ENCODE measurements at places on chromosomes 4 and X.

GRCh38 chr4:47309165-47309564, 154.3 kb downstream of the COMMD8 start:
- DNase-seq, result no peak

GRCh38 chr4:39715788-39716187, 17.9 kb downstream of the UBE2K start:
- DNase-seq, result no peak

- peak; percentile 94 for DNase-seq
Measured at GRCh38 chr4:128347175-128347868, 59.7 kb upstream of the PGRMC2 start.

GRCh38 chr4:180792541-180792940, 1450.7 kb upstream of the TENM3 start:
- DNase-seq, result no peak

GRCh38 chrX:129823115-129823514, 20.6 kb downstream of the ZDHHC9 start:
- DNase-seq, result peak; percentile 38

- DNase-seq, result peak; percentile 31
Measured at GRCh38 chrX:70134116-70134477, 850 bp downstream of the IGBP1 start.

- DNase-seq, result peak; percentile 76
Measured at GRCh38 chr4:40409835-40410234, 74.7 kb downstream of the CHRNA9 start.
